ENCODE measurements at places on chromosomes 12 and 14.

- DNase-seq, result no peak
These were observed 33.2 kb downstream of the ETNK1 start for GRCh38 chr12:22658214-22658613.

- DNase-seq, result no peak
These were observed 54.6 kb downstream of the ARF6 start for GRCh38 chr14:49947506-49947905.

- DNase-seq, result peak; percentile 42
These were observed 530 bp downstream of the APAF1 start for GRCh38 chr12:98645572-98646067.

- no peak for DNase-seq
These were observed 390 bp downstream of the BRAP start for GRCh38 chr12:111685322-111685810.

DNA sequence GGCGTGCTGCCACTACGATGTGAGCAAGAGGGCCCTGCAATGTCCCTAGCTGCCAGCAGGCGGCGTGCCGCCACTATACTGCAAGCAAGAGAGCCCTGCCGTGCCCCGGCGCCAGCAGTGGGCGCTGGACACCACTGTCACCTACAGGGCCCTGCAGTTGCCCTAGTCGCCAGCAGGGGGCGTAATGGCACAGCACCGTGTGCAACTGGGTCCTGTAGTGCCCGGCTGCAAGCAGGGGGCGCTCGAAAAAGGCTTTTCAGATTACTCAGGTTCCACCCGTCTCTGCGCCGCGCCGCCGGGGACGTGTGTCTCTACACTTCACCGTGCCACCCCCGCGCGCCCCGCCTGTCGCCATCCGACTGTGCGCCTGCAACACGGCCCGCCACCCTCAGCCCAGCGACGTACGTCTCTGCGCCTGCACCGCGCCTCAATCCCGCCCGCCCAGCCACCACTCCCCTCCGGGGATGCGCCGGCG, 1356.9 kb downstream of the TMEM121 start:
- peak; percentile 44 for DNase-seq

DNA sequence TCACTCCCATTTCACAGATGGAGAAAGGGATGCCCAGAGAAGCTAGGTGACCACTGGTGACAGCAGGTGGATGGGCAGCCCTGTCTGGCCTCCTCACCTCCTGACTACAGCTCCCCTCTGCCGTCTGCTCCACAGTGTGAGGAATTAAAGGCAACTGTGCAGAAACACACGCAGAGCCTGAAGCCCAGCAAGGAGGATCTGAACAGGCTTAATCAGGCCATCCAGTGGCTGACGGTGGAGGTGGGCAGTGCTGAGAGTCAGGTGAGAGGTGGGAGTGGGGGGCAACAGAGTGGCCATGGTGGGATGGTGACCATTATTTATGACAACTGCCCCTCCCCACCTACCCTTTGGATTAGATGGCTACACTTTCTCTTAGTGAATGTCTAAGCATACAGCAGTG, 1.2 kb downstream of the KRT86 start:
- no peak for DNase-seq

DNA sequence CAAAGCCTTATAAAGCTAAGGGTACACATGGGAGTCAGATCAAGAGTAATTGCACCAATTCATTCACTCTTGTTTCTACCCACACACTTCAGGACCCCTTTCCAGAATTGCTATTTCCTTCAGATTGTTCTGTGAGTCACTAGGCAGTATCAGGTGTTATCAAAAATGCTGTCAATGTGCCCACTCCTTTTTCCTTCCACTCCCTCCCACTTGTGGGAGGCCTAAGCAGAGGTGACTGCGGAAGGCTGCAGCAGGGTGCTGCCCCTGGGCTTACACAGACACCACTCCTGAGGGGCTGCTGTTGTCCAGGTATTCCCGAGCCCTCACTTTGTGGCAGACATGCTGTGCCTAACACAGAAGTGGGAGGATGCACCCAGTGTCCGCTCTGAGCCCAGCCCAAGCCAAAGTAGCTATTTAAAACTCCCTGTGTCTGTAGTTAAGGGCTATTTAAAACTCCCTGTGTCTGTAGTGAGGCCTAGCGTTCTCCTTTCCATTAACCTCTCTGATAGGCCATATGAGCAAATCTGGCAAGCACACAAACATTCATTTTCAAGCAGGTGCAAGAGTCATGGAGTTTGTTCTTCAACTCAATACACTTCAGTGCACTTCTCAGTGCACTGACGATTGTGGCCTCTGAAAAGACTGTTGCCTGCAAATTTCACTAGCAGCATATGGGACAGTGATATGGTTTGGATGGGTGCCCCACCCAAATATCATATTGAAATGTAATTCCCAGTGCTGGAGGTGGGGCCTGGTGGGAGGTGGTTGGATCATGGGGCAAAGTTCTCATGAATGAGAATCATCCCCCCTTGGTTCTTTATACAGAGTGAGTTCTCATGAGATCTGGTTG, 117.8 kb downstream of the PHLDA1 start:
- no peak for DNase-seq

DNA sequence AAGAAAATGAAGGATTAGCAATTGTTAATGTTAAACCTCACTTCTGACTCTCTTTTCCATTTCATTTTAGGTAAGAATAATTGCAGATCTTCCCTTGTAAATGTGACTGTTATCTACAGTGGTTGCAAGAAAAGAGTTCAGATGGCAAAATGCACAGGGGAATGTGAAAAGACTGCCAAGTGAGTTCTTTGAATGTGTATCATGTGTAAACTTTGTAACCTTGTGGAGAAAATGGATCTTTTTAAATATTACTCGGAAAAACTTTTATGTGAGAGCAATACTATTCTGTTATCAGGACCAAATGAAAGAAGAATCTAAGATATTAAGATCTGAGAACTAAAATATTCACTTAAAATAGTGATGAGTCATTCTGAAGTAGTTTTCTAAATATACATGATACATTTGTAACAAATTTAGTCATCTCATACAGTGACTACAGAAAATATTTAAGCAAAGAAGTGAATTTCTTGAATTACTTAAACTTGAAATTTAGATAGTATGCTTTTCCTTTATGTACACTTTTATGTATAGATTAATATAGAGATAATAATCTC, 122.5 kb upstream of the CNTN1 start:
- no peak for DNase-seq

- DNase-seq, result no peak
These were observed 258.6 kb upstream of the TMPO start for GRCh38 chr12:98256830-98257229.

DNA sequence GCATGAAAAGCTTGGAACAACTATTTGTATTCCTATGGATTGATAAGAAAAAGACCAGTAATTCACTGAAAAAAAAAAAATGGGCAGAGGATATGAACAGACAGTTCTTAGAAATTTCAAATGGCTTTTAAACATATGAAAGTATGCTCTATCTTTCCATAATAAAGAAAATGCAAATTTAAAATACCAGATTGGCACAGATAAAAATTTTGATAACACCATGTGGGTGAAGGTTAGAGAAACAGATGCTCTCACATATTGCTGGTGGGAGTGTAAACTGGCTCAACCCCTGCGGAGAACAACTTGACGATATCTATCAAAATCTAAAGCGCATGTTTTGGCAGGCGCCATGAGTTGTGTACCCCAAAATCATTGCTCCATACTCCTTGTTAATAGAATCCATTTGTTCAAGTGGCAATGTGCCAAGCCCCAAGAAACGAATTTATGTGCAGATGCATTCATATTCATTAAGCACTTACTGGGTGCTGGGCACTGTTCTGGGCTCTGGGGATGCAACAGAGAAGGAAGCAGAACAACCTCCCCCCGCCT, 29.5 kb upstream of the TMPO start:
- no peak for DNase-seq

DNA sequence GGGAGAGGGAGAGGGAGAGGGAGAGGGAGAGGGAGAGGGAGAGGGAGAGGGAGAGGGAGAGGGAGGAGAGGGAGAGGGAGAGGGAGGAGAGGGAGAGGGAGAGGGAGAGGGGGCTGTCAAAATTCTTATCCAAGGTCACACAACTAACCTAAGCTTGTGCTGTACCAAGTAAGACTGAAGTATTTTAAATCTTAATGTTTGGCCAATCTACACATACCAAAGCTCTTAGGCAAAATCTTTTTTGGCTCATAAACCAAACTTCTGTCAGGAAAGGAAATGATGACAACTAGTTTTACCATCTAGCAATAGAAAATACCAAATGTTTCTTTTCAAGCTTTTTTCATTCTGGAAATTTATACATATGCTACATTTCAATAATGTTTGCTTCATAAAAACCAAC, 33.8 kb downstream of the CCDC38 start:
- DNase-seq, result no peak

Measured in right cardiac atrium (tissue), 5 donors.